ENCODE measurements at places on chromosomes 13 and 19.
A peak's percentile ranks its signal among the peaks of the same experiment; 100 is the strongest.

DNA sequence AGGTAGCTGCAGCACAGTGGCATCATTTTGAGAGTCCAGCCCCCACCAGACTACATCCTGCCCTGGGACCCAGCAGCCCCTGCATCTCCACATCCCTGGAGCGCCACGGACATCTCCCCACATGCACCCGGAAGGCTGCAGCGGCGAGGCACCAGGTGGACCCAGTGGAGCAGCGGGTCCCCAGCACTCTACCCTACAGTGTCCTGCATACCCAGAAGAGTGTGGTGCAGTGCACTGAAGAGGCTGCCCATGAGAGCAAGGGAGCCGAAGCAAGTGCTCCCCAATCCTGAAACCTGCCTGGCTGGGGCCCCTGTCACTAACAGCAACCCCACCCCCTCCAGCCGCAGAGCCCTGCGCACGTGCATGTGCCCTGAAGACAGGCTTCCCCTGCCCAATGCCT, 21.3 kb upstream of the SLC7A9 start:
- no peak for DNase-seq

DNA sequence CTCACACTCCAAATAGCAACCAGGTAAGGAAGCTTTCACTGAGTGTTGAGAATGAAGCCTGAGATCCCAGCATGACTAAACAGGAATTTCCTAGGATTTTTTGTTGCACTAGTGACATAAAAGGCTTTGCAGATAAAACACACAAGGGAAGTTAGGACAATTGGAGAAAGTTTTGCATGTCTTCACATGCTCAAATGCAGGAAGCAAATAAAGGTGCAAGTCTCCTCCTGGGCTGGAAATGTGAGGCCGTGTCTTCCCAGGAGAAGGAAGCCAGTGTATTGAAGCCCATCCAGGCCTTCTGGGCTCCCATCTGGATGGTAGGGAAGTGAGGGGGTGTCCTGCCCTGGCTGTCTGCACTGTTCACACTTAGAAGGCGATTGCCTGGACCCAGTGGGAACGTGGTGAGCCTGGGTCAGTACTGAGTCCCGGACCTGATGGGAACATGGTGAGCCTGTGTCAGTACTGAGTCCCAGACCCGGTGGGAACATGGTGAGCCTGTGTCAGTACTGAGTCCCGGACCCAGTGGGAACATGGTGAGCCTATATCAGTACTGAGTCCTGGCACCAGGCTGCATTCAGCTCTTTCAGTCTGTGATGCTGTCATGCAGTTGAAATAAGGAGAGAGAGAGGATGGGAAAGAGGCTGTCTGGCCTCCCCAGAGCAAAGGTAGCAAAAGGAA, 38.7 kb downstream of the SIAH3 start:
- no peak for DNase-seq

- DNase-seq, result no peak
These were observed 14.5 kb downstream of the FCGBP start for GRCh38 chr19:39919976-39920375.

GRCh38 chr13:47081246-47081645, 184.4 kb upstream of the HTR2A start:
- DNase-seq, result no peak

DNA sequence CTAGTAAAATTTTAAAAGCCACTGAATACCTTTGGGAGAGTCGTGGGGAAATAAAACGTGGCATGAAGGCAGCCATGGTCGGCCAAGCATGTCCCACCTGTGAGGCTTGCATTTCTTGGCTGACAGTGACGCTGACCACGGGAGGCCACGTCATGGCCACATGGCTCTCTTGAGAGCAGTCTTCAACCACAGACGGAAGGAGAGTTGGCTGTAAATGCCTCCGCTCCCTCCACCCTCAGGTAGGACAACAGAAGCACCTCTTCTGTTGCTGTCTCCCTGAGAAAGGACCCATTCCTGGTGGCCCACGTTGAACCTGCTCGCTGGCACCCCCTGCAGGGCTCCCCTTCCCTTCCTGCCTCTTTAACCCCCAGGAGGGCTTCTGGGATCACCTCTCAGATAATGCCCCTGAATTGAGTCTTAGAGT, 10.6 kb upstream of the LRRC25 start:
- DNase-seq, result no peak

GRCh38 chr19:43581467-43581866, 5.9 kb downstream of the PINLYP start:
- DNase-seq, result no peak

DNA sequence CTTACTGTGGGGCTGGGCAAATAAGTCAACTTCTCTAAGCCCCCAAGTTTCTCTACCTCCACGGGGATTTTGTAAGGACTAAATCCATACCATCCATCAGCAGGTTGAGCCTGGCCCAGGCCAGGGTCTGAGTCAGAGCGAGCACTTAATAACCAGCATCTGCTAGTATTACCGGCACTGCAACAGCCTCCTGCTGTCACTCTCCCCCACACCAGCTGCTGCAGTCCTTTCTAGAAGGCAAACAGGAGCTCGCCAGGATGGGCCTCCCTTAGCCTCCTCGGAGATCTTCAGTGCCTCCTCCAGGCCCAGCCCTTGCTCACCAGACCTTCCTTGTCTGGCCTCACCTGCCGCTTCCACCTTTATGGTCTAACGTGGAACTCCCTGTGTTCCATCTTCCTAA, 3.2 kb downstream of the NAPA start:
- DNase-seq, result no peak

- no peak for DNase-seq
These were observed 2.8 kb downstream of the WTIP start for GRCh38 chr19:34484328-34484727.

DNA sequence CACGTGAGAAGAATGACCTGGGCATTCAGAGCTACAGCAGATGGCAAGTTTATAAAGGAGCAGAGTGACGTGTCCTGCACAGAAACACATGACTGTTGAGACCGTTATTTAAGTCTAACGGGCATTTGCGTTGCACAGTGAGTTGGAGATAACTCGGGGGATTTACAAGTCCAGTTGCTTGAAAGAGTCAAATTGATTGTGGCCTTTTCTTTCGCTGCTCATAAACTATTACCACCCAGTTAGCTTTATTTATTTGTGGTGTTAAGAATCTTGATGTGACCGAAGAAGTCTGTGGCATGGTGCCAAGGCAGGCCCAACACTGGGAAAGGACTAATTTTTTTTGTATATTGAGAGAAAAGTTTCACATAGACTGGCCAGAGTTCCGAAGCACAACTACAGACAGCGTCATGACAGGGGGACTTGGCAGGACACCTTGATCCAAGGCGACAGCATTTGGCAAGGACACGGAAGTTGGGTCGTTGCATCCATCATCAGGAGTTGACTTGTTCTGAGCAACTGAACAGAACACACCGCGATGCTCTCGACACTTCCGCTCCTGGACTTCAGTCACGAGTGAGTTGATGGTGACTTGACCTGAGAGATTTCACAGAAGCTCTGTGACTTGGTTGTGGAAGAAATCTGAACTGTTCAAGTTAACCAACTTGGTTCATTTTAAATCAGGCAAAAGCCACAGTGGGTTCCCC, 11.9 kb upstream of the PTOV1 start:
- DNase-seq, result no peak

DNA sequence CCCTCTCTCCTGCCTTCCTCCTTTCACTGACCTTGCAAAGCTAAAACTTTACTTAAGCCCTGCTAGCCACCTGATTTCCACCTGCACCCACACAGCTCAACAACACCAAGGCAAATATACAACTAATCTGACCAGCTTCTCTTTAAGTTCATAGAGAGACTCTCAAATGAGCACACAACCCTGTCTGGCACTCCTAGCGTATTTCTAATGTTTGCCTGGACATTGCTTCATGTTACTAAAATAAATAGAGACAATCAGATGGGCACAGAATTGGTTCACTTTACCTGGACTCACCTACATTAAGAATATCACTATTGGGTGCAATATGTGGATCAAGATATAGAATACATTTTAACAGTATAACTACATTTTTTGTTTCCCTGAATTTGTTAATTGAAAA, 33.2 kb upstream of the RXFP2 start:
- no peak for DNase-seq

DNA sequence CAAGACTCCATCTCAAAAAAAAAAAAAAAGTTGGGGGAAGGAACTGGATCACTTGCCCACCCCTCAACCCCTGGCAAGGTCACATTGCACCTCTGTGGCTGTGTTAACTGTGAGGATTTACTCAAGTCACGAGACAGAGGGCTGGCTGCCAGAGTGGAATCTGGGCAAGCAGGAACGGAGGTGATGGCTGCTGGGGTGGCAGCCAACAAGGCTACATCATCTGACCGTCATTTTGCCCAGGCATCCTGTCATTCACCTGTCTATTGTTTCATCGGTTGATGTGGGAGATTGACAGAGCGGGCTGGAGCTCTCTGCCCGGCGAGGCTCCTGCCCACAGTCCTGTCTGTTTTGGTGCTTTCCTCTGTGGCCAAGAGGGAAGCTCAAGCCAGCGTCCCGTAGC, 75.7 kb downstream of the DPF1 start:
- DNase-seq, result no peak

- no peak for DNase-seq
These were observed 23.5 kb downstream of the SLC7A1 start for GRCh38 chr13:29571876-29572570.

- DNase-seq, result no peak
These were observed 7.2 kb upstream of the TUBB4A start for GRCh38 chr19:6509118-6509971.

GRCh38 chr19:33186431-33187182, 7.5 kb upstream of the LRP3 start:
- DNase-seq, result no peak

GRCh38 chr13:43088093-43088511, 64.7 kb downstream of the DNAJC15 start:
- DNase-seq, result no peak

- peak; percentile 34 for DNase-seq
These were observed 299.3 kb upstream of the ARGLU1 start for GRCh38 chr13:106867249-106867648.

DNA sequence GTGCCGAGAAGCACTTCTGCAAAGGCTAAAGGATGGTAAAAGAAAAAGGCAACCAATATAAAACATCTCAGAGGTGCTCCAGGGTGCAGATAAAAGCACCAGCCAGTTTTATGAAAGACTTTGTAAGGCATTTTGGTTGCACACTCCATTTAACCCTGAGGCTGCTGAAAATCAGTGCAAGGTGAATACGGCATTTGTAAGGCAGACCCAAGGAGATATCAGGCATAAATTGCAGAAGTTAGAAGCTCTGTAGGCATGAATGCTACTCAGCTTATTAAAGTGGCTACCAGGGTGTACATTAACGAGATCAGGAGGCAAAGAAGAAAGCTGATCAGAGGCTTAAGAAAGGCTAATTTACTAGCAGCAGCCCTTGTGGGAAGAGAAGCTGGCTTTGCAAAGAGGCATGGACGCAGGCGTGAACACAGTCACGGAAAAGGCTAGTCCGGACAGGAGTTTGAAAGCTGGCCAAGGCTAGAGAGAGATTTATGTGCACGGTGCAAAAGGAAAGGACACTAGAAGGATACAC, 99.6 kb downstream of the ZNF429 start:
- peak; percentile 47 for DNase-seq

DNA sequence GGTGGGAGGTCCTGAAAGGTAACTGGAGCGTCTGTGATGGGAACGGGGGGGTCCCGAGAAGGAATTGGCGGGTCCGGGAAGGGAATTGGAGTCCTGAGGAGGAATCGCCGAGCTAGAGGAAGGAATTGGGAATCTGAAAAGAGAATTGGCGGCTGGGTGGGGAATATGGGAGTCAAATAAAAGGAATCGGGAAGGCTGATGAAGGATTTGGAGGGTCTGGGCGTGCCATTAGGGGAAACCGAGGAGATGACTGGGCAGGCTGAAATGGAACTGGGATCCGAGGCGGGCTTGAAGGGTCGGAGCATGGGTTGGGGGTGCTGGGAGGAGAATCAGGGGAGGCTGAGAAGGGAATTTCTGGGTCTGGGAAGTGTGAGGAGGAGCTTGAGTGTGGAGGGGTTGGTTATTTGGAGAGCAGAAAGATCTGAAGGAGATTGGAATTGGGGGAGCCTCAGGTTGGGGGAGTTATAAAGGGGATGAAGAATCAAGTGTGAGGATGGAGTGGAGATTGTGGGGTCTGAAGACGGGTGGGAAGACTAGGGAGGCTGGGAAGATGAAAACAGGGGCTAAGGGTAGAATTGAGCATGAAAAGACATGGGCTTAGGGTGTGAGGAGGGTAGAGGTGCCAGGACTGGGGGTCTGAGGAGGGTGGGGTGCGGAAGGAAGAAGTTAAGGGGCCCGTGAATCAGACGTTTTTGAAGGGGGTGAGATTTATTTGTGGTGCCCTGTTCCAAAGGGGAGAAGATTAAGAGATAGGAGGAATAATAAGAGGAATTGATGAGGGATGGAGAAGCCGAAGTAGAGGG, 718 bp downstream of the ACTN4 start:
- DNase-seq, result no peak

DNA sequence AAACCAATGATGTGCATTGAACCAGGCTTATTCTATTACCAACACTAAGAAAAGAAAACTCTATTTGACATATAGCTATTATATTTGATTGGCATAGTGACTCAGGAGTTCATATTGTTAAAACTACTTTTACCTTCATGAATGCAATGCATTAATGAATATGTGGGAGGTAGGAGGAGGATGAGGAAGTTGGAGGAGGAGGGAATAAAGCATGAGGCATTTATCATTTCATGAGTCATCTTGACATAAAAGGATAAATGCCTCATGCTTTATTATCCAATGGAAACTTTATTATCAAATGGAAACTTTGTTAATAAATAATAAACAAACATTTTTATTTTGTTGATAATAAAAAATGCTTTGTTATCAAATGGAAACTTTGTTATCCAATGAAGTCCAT, 116.5 kb downstream of the SPRY2 start:
- DNase-seq, result no peak

DNA sequence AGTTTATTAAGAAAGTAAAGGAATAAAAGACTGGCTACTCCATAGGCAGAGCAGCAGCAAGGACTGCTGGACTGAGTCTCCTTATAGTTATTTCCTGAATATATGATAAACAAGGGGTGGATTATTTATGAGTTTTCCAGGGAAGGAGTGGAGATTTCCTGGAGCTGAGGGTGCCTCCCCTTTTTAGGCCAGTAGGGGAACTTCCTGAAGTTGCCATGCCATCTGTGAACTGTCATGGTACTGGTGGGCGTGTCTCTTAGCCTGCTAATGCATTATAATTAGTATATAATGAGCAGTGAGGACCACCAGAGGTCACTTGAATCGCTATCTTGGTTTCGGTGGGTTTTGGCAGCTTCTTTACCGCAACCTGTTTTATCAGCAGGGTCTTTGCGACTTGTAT, 13.5 kb downstream of the ZSCAN5A start:
- no peak for DNase-seq

DNA sequence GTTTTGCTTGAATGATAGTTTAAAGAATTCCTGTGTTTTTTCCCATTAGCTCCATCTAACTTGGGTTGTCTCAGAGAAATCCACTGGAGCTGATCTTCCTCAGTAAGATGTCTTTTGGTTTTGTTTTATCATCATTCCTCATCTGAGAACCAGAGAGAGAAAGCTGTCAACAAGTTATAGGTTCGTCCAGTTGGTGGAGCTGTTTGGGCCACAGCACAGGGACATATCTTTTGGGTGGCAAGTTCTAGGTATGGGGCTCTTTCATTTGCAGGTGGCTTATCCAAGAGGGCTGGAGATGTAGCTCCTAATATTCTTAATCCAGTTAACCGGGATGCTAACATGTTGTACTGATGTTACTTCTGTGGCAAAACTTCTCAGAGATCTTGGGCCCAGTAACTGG, 174.2 kb downstream of the KCNRG start:
- no peak for DNase-seq

Data from left hindlimb (tissue), 1 donor.